ENCODE measurements at places on chromosomes 4 and X.
A peak's percentile ranks its signal among the peaks of the same experiment; 100 is the strongest.

GRCh38 chr4:106629268-106629625 is 260.7 kb upstream of the GIMD1 start:
- DNase-seq, result no peak

GRCh38 chr4:153634738-153635353 is 49.2 kb upstream of the TLR2 start:
- peak; percentile 37 for DNase-seq

GRCh38 chr4:664713-665231 is 9.3 kb downstream of the ATP5ME start:
- no peak for DNase-seq

GRCh38 chrX:24646745-24647182 is 383 bp downstream of the PCYT1B start:
- no peak for DNase-seq

GRCh38 chr4:13731019-13731418 is 103.5 kb upstream of the BOD1L1 start:
- no peak for DNase-seq

DNA sequence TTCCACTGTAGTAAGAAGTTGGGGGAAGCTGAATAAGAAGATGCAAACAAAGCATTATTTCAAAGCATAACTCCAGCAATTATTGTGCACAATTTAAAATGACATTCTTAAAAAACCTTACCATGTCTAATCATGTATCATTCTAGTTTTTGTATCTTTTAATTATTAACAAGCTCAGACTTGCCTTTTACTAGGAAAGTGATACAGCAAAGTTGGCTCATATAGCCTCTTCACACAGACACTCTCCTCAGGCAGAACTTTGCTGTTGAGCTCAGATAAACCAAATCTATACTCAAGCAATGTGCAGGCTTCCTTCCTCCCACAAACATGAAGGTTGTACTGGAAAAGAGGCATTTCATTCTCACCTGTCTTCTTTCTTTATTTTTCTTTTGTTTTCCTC is 358.7 kb upstream of the EMCN start:
- no peak for DNase-seq

- no peak for DNase-seq
These were observed 263.7 kb upstream of the UGT8 start for GRCh38 chr4:114334884-114335330.

DNA sequence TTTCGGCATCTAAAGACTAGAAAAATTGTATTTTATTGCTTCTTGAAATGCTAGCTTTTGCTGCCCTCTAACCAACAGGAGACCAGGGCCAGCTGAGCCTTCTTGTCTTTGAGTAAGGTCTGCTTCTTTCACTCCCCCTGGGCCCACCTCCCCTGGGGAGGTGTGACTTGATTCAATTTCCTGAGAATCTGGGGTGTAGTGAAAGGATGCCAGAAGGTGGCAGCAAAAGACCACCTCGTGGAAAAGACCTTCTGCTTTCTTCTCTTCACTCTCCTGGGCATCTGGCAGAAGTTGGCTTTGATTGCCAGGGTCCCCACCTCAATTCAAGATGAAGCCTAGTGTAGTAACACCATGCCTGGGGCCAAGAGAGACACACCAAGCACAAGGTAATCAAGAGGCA is 96.5 kb upstream of the MAOA start:
- peak; percentile 7 for DNase-seq

Measured in hematopoietic multipotent progenitor cell (in vitro differentiated cells).